Left hindlimb (tissue), 1 donor: ENCODE measurements at places on chromosomes 5 and 9.
A peak's percentile ranks its signal among the peaks of the same experiment; 100 is the strongest.

- no peak for DNase-seq
Observed at GRCh38 chr9:22079873-22080341, 70.8 kb upstream of the CDKN2B start.

DNA sequence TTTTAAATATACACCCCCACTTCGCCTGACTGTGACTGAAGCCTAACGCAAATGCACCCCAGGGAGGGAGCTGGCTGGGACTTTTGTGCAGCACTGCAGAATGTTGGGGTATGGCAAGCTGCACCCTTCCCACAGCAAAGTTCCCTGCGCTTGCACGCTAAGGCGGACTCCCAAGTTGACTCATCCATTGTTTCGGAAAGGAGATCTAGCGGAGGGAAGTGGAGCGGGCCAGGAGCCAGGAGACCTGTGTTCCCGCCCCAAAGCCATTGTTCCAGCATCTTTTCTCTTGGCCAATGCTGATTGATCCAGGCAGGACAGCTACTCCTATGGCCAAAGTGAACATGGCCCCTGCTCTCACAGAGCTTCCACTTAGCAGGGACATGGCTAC lies 202.9 kb downstream of the AOPEP start:
- no peak for DNase-seq

GRCh38 chr5:32330126-32330971 lies 17.6 kb upstream of the MTMR12 start:
- no peak for DNase-seq

GRCh38 chr5:127203818-127204217 lies 86.8 kb upstream of the MEGF10 start:
- DNase-seq, result no peak

DNA sequence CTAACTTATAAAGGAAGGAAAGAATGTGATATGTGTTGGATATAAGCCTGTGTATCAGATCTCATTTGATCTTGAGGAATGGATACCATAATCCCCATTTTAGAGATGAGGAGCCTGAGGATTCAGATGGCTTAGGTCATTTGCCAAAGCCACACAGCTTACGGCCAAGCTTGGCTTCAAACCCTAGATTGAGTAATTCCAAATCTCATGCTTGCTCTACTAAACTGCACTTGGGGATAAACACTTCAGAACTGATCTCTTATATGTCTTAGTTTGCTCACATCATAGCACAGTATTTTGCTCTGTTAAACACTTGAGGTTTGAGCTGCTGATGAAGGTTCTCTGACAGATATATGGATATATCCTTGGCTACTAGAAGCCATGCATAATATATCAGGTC lies 504.4 kb downstream of the NTRK2 start:
- DNase-seq, result no peak

DNA sequence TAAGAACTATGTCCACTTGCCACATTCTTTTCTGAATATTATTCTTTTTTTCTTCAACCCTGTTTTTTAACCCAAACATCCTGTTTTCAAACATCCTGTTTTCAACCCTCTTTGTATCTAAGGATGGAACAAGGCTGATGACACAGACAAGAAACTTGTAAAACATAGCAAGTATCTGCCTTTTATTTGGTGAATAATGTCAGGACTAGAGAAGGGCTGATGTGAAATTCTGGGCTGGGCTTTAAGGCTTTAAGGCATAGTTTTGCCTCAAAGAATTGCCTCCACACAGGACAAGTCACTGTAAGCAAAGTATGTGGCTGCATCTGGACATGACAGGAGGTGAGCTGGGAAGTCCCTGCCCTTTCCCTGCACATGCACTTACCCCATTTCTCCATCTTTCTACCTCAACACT lies 42.5 kb upstream of the RIC1 start:
- no peak for DNase-seq

DNA sequence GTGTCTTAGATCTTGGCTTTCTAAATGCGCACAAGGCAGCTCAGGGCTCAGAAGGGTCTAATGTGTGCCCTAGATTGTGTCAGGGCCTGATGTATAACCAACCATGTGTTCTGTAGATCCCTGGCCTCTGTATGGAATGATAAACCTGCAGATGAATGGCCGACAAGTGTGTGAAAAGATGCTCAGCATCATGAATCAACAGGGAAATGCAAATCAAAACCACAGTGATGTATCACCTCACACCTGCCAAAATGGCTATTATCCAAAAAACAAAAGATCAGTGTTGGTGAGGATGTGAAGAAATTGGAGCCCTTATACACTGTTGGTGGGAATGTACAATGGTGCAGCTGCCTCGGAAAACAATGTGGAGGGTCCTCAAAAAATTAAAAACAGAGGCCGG lies 489.8 kb downstream of the SEMA5A start:
- DNase-seq, result no peak

DNA sequence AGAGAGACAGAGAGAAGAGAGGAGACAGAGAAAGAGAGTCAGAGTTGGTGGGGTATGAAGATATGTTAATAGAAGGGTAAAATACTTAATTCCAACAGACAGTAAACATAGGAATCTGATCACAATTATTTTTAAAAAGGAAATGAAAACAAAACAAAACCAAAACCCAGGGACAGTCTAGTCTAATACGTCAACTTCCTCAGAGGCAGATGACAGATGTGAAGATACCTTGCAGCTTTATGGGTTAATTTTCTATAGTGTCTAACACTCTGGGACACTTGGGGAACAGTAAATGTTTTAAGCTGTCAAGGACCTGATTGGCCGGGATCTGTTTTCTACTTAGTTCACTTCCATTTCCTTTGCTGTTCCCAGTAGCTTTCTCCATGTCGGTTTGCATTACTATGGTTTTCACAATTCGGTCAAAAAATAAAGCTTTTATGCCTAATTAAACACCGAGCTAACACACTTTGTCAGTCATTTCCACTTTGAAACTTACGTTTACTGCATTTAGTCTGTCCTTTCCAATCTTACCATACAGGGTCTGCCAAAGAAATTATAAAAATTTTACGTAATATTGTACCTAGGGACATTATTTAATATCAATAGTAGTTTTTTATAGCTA lies 216.5 kb downstream of the MCTP1 start:
- no peak for DNase-seq

GRCh38 chr5:7925961-7926695 lies 57.2 kb downstream of the MTRR start:
- DNase-seq, result no peak

DNA sequence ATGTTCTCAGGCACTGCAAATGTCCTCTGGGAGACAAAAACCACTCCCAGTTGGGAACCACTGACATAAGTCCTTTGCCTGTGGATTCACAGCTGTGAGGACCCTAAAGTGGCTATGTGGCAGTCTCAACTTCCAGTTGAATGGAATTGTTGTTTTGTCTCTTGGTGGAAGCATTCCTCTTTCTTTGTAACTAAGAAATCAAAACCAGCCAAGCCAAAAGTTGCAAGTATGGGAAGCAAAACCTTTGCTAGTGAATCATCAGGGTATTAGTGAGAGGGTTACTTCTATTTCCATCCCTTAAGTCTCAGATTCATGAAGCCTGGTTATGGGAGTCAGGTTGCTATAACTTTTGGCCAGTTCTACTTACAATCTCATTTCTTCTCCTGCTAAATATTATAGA lies 49.8 kb upstream of the RPS23 start:
- no peak for DNase-seq

- DNase-seq, result no peak
Observed at GRCh38 chr9:129584136-129584535, 36.8 kb downstream of the C9orf50 start.

DNA sequence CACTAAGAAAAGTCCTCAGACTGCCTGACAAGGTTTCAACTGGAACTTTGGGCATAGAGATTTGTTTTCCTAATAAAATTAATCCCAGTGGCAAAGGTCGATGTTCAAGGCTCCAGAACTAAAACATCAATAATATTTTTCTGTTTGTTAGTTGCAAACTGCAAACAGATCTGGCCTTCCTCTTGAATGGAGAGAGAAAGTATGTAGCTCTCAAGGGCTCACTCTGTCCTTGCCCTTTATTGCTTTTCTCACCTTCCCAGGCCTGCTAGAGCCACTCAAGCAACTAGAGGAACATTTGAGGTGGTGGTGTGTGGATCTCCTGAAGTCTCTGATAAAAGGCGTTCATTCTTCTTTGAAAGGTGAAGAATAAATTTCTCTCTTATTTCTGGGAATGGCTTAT lies 16.6 kb downstream of the ALDH1A1 start:
- no peak for DNase-seq

DNA sequence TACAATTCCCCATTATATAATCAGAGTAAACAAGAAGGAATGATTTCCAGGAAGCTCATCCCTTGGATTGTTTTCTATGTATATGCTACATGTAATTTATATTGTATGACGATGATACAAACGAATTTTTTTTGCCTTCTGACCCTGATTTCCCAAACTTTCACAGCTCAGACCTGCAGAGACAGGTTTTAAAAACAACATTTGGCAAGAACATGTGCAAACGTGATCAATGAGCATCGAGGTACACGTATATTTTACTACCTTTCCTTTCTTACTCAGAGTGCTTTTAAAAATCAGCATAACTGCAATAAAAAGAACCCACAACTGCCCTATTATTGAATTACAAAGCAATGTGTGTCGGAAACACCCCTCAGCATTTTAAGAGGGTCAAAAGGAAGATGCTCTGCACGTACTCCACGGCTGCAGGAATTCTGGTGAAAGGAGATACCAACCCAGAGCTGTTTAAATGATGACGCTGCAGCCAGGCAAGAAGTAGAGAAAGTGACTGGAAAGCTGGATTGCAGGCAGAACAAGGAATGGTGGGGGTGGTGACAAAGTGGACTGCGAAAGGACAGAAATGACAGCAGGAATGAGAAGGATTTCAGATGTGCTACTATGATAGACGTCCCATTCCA lies 533.5 kb downstream of the RAB3C start:
- DNase-seq, result no peak

DNA sequence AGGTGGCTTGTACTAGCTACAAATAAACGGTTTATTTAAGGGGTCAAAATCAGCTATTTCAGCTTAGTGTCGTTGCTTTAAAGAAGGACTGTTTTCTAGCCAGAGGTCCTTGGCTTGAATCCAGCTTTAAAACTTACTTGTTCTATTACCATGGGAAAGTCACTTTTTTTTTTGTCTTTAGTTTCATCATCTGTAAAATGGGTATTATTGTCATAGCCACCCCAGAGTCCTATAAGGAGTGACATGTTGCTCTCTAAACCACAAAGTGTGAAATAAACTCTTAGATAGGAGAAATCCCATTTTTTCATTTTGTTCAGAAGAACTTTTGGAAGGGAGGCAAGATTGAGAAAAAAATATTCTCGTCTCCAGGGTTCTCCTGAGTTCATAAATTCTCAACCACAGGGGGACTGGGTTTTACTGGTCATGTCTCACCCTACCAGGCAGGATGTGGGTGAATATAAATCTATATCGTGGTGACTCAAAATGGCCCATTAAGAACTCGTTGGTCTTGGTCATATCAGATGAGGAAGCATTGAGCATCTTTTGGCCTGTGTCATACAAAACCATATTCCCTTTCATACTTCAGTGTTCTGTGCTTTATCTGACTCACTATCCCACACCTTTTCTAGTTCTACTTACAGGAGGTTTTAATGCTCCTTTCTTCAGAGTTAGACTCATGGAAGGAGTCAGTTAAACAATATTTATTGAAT lies 202.7 kb upstream of the NR3C1 start:
- DNase-seq, result no peak

- DNase-seq, result no peak
Observed at GRCh38 chr9:137828527-137829259, 48.9 kb upstream of the CACNA1B start.

GRCh38 chr9:127004946-127005769 lies 90.6 kb downstream of the RALGPS1 start:
- DNase-seq, result no peak

DNA sequence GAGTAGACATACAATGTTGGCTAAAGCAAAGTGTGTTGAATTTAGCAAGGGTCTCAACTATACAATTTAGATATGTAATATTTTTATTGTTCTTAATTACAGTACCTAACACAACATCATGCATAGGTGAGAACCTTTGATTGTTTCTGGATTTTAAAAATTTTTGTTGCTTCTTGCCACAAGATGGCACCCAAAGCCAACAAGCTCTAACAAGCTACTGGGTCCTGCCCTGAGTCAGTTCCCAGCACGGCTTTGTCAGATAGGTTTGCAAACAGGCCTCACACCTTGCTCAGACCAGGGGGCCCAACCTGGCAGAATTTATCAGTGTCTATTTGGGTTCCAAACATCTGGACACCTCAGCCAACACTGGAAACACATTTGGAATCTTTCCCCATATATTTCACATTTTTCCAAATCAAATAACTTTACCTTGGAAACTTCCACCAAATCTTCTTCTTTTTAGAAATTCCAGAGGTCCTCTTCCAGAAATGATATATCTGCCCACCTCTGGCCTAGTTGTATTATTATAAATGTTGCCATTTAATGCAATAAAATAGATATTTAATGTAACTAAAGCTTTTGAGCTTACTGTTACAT lies 49.5 kb upstream of the EGFLAM start:
- no peak for DNase-seq

GRCh38 chr5:74595143-74595925 lies 45.2 kb downstream of the ENC1 start:
- no peak for DNase-seq

DNA sequence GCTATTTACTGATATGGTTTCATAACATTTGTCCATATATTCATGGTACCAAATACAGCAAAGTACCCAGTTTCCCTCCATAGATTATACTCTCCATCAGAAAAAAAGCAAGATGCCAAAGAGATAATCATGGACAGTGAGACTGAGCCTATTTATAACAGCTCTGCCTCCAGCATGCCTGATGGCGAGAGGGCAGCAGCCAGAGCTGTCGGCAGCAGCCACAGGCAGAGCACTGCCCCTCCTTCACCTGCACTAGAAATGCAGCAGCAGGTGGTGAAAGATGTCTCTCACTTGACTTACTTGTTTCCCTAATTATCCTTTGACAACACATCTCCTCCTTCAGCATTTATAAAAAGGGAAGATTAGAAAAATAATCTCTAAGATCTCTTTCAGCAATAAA lies 32.4 kb downstream of the CTNNAL1 start:
- no peak for DNase-seq

GRCh38 chr9:97598461-97599288 lies 34.5 kb downstream of the TSTD2 start:
- peak; percentile 65 for DNase-seq

GRCh38 chr5:128355961-128356360 lies 182.1 kb downstream of the FBN2 start:
- peak; percentile 42 for DNase-seq

- no peak for DNase-seq
Observed at GRCh38 chr9:38162332-38163211, 93.5 kb upstream of the SHB start.

DNA sequence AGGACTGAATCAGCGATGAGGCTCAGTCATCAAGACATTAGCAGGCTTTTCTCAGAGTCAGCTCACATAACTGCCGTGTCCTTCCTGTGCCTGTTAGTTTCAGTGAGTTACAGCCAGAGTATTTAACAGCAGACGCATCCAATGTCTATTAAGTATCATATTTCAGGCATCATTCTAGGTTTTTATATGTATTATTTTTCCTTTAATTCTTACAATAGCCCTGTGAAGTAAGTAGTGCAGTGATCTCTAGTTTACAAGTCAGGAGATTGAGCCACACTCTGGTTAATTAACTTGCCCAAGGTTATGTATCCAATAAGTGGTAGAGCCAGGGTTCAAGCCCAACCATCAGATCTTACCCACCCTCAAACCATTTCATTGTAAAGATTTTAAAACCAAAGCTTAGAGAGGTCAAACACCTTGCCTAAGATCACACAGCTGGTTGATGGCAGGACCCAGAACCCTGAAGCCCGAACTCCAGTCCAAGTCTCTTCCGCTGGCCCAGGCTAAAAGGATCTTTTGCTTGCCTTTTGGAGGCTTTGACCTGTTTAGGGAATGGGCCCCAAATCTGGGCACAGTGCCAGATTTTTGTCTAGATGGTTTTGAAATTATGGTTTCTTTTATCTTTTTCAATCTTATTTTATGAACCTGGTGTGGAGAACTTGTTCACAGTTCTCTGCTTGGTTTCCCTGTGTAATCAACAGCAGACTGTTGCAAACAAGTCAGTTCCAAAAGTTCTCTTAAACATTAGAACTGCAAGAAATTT lies 261.2 kb upstream of the CLINT1 start:
- DNase-seq, result no peak
